ENCODE measurements at places on chromosomes 6 and 20.

DNA sequence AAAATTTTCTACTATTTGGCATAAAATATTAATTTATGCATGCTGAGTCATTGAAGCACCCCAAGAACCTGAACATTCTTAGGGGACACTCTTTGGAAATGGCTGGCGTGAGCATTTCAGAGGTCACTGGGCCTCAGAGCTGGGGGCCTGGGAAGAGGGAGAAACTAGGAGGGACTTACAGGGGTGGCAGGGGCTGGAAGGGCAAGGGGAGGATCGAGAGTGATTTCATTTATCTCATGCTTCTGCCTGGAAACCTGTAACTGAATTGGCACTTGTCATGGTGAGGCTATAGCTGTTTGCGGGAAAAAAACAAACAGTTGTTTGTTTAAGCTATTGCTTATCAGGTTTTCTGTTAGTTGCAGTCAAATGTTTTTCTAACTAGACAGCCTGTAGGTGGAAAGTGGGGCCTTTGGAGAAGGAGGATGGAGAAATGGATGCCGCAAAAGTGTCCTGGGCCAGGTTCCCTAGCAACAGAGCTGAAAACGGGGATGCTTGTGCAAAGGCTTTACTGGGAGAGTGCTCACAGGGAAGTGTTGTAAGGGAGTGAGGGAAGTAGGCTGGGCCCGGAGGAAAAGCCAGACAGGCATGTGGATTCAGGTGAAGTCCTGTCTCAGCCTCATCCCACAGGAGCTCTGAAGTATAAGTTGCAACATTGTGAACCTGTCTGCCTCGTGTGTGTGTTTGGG is 36.4 kb upstream of the KAT14 start:
- no peak for DNase-seq

DNA sequence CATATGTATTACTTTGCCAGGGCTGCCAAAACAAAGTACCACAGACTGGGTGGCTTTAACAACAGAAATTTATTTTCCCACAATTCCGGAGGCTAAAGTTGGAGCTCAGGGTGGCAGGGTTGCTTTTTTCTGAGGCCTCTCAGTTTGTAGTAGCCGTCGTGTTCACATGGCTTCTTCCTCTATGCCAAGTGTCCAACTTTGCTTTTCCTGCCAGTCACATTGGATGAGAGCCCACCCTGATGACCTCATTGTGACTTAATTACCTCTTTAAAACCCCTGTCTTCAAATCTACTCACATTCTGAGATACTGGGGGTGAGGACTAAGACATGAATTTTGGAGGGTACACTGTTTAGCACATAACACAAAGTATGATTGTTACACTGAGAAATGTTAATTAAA is 9.9 kb upstream of the ECT2L start:
- DNase-seq, result no peak

GRCh38 chr6:147067184-147067583 is 137.0 kb upstream of the STXBP5 start:
- DNase-seq, result no peak

DNA sequence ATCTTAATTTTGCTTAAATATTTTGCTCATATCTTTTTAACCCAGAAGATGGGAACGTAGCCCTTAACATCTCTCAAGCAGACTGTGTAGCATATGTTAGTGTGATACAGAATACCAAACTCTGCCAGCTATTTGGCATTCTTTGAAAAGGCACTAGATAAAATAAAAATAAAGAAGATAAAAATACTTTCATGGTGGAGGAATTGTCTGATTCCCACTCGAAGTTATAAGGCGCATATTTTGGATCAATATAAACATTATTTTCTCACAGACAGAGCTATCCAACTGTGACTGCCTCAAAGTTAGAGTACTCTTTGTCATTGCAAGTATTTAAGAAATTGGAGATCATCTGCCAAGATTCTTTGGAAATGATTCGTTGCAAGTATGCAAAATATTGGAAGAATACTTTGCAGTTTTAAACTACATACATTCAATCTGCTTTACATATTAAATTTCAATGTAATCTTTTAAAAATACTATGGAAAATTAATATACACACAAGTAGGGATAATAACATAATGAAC is 10.8 kb upstream of the EEF1E1 start:
- no peak for DNase-seq

DNA sequence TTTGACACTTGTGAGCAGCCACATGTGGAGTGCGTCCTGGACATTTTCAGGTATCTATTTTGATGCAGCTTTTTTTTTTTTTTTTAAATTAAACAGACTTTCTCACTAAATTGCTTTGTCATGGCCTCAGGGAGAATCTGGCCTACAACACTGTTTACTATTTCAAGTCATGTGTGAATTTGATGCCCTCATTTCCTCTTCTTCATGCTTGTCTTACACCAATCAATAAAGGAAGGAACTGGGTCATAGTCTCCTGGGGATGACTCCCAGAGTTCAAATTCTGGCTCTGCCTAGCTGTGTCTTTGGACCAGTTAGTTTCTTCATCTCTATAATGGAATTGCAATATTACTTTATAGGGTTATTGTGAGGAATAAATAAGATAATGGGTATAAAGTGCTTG is 554.1 kb downstream of the PRKN start:
- DNase-seq, result no peak

DNA sequence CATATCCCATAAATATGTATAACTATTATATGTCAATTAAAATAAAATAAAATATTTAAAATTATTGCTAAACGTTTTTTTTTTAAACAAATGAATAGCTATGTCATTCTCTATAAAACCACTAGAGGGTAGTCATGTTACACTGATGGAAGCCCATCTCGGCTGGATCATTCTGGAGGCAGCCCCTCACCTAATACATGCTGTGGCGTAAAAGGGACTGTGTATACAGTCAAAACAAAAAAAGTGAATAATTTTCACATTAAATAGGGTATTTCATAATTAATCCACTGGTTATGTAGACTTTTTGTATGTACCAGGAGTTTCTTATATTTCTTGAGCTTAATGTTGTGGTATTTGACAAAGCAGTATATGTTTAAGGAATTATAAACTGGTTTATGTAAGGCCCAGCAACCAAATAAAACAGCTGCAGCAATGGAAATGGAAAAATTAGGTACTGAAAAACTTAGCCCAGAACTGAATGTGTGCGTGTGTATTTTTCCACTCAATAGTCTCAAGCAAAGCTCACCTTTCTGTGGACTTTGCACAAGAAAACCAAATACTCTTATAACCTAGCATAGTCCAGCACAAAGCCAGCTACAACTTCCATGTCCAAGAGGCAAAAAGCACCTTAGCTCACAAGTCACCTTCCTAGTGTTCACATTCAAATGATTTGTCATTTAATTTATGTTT is 81.7 kb downstream of the COL9A1 start:
- no peak for DNase-seq

GRCh38 chr6:92275150-92275549 is 1144.2 kb downstream of the EPHA7 start:
- no peak for DNase-seq

DNA sequence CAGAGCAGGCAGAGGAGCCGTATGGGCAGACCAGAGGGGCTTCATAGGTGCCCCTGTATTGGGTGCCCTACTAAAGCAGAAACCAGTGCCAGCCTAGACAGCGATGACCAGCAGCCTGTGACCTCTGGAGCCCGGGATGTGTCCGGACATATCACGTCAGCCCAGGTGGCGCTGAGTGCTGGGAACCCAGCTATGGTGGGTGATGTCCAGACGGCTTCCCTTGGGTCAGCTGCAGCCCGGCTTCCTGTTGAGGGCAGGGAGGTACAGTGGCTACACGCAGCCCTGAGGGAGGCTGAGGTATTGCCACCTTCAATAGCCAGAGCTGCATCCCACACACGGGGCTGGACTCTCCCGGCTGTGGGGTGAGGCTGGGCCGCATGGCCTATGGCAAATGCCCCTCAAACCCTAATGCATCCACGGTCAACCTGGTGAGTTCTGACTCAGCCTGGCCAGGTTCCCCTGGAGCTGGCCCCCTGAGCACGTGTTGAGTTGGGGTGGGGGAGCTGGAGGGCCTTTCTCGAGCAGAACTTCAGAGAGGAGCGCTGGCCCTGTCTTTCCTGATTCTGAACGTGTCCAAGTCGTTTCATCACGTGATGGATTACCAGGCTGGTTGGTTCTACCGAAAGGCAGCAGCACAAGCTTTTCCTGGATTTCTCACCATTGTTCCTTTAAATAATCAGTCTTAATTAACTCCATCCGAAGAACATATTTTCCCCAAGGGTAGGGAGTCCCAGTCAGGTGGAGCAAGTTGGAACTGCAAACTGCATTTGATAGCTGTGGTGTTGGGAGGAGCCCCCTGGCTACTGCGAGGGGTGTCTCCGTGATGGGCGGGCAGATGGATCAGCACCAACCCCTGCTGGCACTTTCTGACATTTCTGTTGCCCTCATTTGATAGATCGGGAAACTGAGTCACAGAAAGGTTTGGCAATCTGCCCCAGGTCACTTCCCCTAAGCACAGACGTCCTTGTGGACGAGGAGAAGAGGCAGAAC is 7.1 kb upstream of the MYT1 start:
- no peak for DNase-seq

- DNase-seq, result no peak
Measured at GRCh38 chr6:156639009-156639721, 138.0 kb upstream of the ARID1B start.

GRCh38 chr20:39853050-39853449 is 836.0 kb downstream of the MAFB start:
- DNase-seq, result no peak

Measured in stimulated activated CD4-positive, alpha-beta T cell treated with anti-CD3 and anti-CD28 coated beads, Interleukin-4, amount 100 ng/mL, for 1 hour (primary cell).